Right lung (tissue), 10 donors: ENCODE measurements at places on chromosomes 2 and 18.

DNA sequence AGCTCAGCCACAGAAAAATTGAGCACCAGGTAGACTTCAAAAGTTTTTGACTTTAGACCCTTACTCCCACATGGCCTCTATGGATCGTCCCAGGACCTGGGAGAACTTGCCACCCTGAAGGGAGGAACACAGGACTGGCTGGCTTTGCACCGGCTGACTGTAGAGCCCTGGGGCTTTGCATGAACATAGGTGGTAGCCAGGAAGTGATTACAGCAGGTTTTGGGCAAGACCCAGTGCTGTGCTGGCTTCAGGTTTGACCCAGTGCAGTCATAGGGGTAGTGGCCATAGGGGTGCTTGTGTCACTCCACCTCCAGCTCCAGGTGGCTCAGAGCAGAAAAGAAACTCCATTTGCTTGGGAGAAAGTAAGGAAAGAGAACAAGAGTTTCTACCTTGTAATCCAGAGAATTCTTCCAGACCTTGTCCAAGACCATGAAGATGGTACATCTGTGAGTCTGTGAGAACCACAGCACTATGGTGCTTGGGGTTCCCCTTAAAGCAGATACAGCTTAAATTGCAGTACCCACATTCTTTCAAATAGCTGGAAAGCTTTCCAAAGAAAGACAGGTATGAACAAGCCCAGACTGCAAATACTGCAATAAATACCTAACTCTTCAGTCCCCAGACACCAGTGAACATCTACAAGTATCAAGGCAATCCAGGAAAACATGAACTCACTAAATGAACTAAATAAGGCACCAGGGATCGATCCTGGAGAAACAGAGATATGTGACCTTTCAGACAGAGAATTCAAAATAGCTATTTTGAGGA is 13.0 kb upstream of the SESTD1 start:
- DNase-seq = no peak

DNA sequence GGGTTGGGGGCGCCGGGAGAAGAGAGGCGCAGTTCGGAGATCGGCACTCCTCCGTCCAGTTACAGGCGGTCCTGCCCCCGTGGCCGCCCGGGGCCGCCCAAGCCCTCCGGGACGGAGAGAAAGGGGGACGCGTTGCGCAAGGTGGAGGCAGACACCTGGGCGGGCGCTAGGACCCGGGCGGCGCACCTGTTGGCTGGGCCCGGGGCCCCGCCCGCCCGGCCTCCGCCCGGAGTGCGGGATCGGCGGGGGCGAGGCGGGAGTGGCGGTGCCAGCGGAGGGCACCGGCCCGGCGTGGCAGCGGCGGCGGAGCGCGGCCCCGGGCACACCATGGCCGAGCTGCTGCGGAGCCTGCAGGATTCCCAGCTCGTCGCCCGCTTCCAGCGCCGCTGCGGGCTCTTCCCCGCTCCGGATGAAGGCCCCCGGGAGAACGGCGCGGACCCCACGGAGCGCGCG is at the start of gene SGPP2:
Gene SGPP2, plus strand, starts transcription at position 268 of the 453 bp plus-strand sequence. Its CDS starts 60 bp downstream, at position 328.
- DNase-seq = no peak

GRCh38 chr2:108916796-108917421 is 72.1 kb downstream of the EDAR start:
- no peak for DNase-seq

- DNase-seq = no peak
Measured at GRCh38 chr18:50659091-50660003, 99.5 kb downstream of the MAPK4 start.

DNA sequence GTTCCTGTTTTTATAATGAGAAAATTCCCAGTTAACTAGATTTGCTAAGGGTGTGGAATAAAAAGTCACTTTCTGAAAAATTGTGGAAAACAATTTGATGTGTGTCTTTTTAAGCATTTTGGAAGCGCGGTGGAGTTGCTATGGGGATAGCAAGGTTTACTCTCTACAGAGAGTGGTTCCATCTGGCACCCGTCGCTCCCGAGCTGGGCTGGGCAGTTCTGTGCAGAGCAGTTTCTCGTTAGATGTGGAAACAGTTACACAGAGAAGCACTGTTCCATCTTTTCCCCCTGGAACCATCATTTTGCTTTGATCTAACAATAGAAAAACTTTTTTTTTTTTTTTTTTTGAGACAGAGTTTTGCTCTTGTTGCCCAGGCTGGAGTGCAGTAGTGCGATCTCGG is 17.4 kb downstream of the LDLRAD4 start:
- peak; percentile 77 for DNase-seq

DNA sequence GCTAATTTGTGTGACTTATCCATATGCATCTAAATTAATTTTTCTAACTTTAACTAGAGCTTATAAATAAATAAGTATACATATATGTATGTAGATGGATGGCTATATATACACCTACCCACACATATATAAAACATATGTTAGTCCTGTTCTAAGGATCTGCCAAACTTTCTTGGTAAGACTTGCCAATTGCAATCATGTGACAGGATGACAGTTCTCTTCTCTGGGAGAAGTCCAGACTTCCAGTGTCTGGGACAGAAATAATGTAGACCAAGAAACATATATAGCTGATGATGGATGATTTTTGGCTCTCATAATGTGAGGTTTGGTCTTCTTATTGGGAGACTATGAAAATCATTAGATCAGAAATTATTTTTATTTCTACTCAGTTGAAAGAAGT is 30.6 kb upstream of the NR4A2 start:
- no peak for DNase-seq

DNA sequence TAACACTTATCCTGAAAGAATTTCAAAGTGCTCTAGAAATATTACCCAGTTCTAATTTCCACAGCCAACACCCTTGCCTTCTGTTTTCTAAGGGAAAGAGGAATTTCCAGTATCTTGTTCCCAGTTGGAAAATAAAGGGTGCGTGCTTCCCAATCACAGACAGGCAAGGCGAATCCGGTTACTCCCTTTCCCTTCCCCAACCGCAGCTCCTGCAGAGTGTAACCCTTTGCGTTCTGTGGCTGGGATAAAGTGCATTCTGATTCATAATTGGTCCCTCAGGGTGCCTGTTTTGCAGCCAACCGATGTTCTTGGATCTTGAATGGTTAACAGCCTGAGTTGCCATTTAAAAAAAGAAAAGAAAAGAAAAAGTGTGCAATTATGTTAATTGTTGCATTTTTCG is 40.6 kb upstream of the PGAP1 start:
- DNase-seq = no peak

DNA sequence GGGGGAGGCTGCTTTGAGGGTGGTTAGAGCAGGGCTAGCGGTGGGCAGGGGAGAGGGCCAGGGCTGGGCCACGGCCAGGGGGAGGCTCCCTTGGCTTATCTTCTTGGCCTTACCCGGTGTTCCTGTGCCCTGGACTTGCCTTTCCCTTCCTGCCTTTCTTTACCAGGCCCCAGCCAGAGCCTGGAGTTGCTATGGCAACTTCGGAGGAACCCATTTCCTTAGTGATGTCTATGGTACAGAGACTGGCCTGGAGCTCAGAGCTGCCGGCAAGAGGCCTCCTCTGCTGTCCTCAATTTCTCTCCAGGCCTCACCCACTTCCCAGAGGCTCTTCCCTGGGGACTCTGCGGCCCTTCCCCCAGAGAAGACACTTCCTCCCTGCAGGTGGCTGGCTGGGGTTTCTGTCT is 11.5 kb downstream of the SPEG start:
- DNase-seq = no peak

DNA sequence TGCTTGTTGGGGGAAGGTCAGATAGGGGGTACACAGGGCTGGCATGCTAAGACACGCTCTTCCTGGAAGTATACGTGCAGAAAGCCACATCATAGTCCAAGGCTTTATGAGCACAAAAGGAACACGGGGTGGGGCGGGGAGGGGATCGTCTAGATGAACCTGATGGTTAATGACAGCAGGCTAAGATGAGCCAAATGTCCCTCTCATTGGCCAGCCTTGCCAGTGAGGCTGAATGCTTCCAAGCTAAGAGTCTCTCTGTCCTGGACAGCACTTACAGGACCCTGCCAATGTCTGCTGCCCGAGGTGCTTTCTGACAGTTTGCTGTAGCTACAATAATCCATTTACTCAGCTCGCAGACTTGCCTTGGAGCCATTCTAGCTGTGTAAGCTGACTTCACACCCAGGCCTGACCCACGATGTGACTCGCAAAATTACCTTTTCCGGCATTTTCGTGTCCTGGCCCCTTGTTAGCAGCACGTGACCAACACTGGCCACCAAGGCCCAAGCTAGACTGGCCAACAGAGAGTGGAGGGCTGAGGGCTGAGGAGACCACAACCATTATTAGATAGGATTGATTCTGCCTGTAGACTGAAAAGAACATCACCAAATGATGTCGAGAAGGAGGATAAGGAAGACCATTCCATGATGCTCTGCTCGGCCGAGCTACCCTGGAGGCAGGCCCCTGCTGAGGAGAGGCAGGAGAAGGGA is 84.2 kb downstream of the MALT1 start:
- DNase-seq = no peak

GRCh38 chr2:203656522-203657287 is 49.7 kb upstream of the CD28 start:
- DNase-seq = peak; percentile 47

GRCh38 chr2:31216734-31217133 is 581 bp downstream of the CAPN14 start:
- DNase-seq = no peak

DNA sequence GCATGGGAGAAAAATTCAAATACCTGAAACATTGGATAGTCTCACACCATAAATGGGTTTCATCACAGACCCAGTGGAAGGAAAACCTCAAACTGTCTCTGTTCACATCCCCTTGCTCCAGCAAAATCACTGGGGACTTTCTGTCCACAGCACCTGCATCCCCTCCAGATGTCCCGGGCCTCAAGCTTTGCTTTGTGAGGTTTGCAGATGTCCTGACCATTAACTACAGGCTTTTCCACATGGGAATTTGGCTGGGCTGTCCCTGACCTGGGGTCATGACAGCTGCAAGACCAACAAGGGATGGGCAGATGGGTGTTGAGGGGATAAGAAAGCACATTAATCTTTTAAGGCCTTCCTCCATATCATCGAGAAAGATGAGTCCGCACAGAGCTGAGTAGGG is 427.9 kb downstream of the TXNL1 start:
- DNase-seq = no peak

- DNase-seq = no peak
Measured at GRCh38 chr2:49914281-49914680, 760.0 kb upstream of the FSHR start.

DNA sequence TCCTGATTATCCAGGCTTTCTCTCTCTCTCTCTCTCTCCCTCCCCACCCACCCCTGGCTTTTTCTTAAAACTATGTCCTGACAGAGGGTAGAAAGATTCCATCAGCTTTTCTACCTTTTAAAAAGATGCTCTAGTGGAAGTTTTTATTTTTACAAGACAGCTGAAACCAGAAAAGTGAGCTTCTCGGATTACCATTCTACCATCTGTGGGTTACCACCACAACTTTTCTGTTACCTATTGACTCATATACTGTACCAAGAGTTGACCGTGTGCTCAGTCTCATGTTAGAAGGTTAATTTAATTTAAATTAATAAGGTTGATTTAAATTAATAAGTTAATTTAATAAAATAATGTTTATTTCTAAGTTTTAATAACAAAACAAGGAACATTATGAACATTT is 137.6 kb downstream of the UPP2 start:
- DNase-seq = no peak

- no peak for DNase-seq
Measured at GRCh38 chr2:239401881-239402233, 1.0 kb upstream of the HDAC4 start.

DNA sequence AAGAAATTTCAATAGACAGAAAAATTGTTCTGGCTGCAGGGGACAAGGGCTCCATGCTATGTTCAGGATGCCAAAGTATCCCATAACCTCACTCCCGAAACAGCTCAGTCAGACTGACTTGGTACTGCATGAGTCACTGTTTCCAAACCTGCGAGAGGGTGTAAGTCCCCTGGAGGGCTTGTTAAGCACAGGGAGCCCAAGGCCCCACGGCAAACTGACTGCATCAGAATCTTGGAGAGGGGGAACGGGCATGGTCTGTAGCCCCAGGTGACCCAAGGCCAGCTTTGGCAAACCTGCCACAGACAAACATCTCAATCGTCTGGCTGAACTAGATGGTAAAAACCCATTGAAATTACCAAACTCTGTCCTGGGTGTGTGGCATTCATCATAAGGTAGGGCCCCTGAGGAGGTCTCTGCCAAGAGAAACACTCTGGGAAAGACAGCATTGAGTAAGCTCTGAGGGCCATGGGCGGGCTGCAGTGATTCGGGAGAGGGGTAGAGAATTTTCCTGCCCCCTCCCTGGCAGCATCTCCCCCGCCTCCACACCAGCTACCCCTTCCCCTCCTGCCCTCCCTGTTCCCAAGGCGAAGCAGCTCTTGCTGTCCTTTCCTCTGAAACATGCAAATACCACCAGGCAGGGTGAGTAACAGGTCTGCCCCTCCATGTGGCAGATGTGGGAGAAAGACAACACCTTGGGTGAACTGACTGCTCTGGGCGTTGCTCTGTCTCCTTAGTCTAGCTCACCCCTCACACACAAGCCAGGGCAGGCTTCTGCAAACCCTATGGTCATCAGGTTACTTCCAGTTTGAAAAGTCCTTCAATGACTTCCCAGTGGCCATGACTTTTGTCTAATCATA is 274.7 kb upstream of the SIX2 start:
- DNase-seq = no peak

- no peak for DNase-seq
Measured at GRCh38 chr2:30301551-30301950, 70.2 kb downstream of the LBH start.

GRCh38 chr18:76992226-76993084 is 140.1 kb downstream of the MBP start:
- no peak for DNase-seq

- DNase-seq = no peak
Measured at GRCh38 chr18:77157312-77157711, 24.7 kb upstream of the MBP start.

DNA sequence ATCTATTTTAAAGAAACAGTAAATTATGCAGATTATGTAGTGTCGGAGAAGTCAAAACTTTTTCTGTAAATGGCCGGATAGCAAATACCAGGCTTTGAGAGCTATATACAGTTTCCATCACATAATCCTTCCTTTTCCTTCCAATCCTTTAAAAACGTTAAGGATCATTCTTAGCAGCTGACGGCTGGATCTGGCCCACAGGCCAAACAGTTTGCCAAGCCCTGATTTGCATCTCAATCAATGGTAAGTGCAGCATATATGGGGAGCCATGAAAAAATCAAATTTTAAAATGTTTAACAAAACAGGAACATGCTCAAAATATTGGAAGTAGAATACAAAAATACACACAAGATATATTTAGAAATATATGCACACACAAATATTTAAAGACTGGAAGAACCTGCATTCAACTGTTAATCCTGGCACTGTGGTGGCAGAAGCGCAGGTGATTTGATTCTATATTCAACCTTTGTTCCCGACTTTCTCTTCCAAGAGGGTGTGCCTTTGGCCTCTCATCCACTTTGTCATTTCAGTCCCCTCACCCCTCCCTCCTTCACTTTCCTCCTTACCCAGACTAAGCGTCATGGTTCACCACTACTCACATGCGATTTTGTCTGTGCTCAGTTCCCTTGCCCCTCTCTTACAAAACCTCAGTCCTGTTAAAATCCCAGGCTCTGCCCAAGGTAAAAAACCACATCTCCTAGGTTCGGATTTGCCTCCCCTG is 27.3 kb downstream of the NDUFA10 start:
- no peak for DNase-seq
